ENCODE measurements at places on chromosomes 12 and 14.
A peak's percentile ranks its signal among the peaks of the same experiment; 100 is the strongest.

GRCh38 chr12:95600567-95600966 is 49.3 kb upstream of the USP44 start:
- H3K4me3 ChIP-seq: no peak overlapping the region
- no peaks in the 10 kb centered on the region for H3K36me3 ChIP-seq
- H3K4me1 ChIP-seq: no peaks in the 10 kb centered on the region
- no peak for DNase-seq
- no peak overlapping the region for H3K27ac ChIP-seq

DNA sequence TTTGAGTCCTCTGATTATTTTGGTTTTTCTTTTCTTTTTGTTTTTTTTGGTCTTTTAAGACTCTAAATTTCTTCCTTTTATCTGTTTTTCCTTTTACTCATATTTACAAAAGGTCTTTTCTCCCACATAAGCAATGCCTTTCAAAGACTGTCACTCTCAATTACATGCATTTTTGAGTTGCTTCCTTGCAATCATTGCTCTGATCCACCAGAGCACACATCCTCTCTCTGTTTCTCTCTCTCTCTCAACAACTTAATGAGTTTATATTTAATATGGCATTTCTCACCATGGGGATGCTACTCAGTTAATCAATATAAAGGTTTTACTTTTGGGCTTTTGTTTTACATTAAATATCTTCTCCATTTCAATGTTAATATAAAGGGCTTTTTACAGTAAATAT is 62.7 kb upstream of the OR10AD1 start:
- no peak for DNase-seq
- no peak overlapping the region for H3K27ac ChIP-seq
- no peaks in the 10 kb centered on the region for H3K4me1 ChIP-seq
- H3K27me3 ChIP-seq: no peaks in the 10 kb centered on the region
- H3K36me3 ChIP-seq: no peaks in the 10 kb centered on the region

- no peak overlapping the region for H3K4me3 ChIP-seq
- no peak overlapping the region for H3K27ac ChIP-seq
- no peaks in the 10 kb centered on the region for H3K27me3 ChIP-seq
- DNase-seq: no peak
These were observed 192.3 kb downstream of the BCAT1 start for GRCh38 chr12:24756479-24757024.

DNA sequence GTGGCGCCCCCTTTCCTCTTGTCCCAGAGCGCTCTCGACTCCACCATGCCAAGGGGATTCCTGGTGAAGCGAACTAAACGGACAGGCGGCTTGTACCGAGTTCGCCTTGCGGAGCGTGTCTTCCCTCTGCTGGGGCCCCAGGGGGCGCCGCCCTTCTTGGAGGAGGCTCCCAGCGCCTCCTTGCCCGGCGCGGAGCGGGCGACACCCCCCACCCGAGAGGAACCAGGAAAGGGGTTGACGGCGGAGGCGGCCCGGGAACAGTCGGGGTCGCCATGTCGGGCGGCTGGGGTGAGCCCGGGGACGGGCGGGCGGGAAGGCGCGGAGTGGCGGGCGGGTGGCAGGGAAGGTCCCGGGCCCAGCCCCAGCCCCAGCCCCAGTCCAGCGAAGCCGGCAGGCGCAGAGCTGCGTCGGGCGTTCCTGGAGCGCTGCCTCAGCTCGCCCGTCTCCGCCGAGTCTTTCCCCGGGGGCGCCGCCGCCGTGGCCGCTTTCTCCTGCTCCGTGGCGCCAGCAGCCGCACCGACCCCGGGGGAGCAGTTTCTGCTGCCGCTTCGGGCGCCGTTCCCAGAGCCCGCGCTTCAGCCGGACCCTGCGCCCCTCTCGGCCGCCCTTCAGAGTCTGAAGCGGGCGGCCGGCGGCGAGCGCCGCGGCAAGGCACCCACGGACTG is 376 bp downstream of the INSM2 start:
- H3K4me3 ChIP-seq: peak overlapping the region; percentile 49
- peaks cover 11% of the 10 kb centered on the region for H3K27me3 ChIP-seq
- no peak for DNase-seq
- H3K4me1 ChIP-seq: no peaks in the 10 kb centered on the region
- no peaks in the 10 kb centered on the region for H3K36me3 ChIP-seq
- no peak overlapping the region for H3K27ac ChIP-seq

- DNase-seq: no peak
- H3K27me3 ChIP-seq: no peaks in the 10 kb centered on the region
These were observed 51.4 kb downstream of the CYP46A1 start for GRCh38 chr14:99735189-99736135.

DNA sequence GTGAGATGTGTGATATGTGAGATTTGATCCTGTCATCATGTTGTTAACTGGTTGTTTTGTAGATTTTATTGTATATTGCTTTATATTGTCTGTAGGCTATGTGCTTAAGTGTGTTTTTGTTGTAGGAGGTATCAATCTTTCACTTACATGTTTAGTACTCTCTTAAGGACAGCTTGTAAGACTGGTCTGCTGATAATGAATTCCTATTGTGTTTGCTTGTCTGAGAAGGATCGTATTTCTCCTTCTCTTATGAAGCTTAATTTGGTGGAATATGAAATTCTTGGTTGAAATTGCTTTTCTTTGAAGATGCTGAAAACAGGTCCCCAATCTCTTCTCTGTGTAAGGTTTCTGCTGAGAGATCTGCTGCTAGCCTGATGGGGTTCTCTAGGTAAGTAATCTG is 94.5 kb upstream of the ARHGAP5 start:
- DNase-seq: no peak
- no peaks in the 10 kb centered on the region for H3K4me1 ChIP-seq
- H3K4me3 ChIP-seq: no peak overlapping the region
- no peaks in the 10 kb centered on the region for H3K27me3 ChIP-seq
- no peaks in the 10 kb centered on the region for H3K36me3 ChIP-seq
- no peak overlapping the region for H3K27ac ChIP-seq

DNA sequence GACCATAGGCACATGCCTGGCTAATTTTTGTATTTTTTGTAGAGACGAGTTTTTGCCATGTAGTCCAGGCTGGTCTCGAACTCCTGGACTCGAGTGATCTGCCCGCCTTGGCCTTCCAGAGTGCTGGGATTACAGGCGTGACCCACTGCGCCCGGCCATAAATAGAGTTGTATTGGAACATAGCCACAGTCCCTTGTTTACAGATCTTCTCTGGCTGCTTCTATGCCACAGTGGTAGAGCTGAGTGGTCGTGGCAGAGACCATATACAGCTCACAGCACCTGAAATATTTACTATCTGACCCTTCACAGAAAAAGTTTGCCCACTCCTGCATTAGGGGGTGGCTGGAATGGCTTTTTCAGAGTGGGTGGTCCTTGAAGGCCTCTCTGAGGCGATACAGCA is 28.0 kb upstream of the TSPAN9 start:
- H3K27ac ChIP-seq: no peak overlapping the region
- H3K4me3 ChIP-seq: no peak overlapping the region
- no peak for DNase-seq
- no peaks in the 10 kb centered on the region for H3K27me3 ChIP-seq

GRCh38 chr12:49109641-49110463 is 795 bp downstream of the LMBR1L start:
- DNase-seq: no peak
- peaks cover 14% of the 10 kb centered on the region for H3K4me1 ChIP-seq
- peak overlapping the region; percentile 76 for H3K4me3 ChIP-seq
- peak overlapping the region; percentile 95 for H3K27ac ChIP-seq
- no peaks in the 10 kb centered on the region for H3K36me3 ChIP-seq

- no peaks in the 10 kb centered on the region for H3K27me3 ChIP-seq
- H3K27ac ChIP-seq: no peak overlapping the region
- H3K4me1 ChIP-seq: no peaks in the 10 kb centered on the region
- no peak for DNase-seq
- no peaks in the 10 kb centered on the region for H3K36me3 ChIP-seq
These were observed 523.5 kb downstream of the SLC16A7 start for GRCh38 chr12:60119327-60119726.

Measured in naive thymus-derived CD4-positive, alpha-beta T cell (primary cell).